ENCODE measurements at places on chromosomes 6 and 20.

- DNase-seq, result no peak
Measured at GRCh38 chr20:19956976-19957375, 60.2 kb upstream of the NAA20 start.

- DNase-seq, result no peak
Measured at GRCh38 chr6:11702089-11702488, 76.5 kb downstream of the ADTRP start.

DNA sequence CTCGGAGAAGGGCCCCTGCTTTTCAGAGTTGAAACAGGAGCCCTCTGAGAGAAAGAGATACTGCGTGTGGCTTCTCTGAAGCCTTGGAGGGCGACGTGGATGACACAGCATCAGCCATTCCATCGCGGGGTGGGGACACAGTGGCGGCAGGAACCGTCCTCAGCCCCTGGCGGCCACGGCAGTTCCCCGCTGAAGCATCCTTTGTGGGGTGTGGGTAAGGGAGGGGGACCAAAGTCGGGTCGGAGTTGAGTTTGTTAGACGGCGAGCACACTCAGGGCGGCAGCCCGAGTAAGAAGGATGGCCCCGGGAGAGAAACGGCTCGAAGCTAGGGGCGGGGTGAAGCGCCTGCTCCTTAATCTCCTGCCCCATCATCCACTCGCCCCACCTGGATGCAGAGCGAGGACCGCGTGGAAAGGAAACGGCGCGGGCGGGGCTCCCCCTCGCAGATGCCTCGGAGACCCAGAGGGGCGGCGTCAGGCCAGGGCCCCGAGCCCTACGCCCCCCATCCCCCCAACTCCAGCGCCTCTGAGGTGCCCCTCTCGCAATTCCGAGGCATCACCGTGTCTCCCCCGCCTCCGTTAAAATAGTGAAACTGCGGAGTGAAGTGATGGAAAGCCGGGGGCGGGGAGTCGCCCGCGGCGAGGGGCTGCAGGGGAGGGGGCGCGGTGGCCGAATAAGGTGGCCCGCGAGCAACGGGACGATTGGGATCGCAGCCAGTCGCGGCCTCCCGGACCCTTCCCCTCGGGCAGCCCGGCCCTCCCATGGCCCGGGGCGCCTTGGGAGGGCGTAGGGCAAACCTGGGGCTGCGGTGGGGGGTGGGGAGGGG lies 796 bp upstream of the RREB1 start:
- peak; percentile 90 for DNase-seq

DNA sequence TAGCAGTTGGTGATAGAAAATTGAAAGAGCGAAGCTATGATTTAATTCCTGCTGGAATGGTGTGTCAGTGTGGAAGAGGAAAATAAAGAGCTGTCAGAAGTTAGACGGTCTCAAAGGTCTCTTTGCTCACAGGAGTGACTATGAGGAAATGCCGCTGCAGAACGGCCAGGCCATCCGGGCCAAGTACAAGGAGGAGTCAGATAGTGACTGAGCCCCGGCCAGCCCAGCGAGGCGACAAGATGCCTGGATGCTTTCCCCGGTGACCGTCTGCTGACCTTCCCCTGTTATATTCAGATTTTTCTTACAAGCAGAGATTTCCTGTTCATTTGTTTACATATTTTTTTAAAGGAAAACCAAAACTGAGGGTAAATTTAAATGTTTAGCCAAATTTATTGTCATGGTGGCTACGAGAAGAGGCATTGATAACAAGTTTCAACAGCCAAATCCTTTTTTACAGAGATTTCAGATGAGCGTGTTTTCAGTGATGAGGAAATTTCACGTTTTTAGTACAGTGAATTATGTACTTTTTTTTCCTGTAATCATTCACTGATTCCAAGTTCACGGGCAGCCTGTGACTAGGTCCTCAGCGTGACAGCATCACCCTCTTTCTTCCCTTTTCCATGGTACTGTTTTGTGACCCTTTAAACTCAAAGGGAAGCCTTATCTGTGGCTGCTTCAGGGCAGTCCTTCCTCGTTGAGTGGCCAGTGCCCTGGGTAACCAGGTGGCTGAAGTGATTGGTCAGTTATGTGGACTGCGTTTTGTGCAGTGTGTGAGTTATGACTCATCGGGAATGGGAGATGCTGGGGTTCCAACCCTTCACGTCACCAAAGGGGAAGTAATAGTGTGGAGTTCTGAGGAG lies 12.6 kb downstream of the DYNLT1 start:
- DNase-seq, result no peak

DNA sequence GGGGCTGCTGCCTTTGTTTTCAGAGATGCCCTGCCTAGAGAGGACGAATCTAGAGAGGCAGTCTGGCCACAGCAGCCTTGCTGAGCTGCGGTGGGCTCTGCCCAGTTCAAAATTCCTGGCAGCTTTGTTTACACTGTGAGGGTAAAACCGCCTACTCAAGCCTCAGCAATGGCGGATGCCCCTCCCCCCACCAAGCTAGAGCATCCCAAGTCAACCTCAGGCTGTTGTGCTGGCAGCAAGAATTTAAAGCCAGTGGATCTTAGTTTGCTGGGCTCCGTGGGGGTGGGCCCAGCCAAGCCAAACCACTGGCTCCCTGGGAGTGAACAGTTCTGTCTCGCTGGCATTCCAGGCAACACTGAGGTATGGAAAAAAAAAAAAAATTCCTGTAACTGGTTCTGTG lies 970.9 kb downstream of the TBC1D32 start:
- DNase-seq, result no peak

GRCh38 chr6:13918686-13919250 lies 6.0 kb upstream of the RNF182 start:
- no peak for DNase-seq

- DNase-seq, result no peak
Measured at GRCh38 chr20:46485431-46485830, 27.9 kb downstream of the ZNF334 start.

DNA sequence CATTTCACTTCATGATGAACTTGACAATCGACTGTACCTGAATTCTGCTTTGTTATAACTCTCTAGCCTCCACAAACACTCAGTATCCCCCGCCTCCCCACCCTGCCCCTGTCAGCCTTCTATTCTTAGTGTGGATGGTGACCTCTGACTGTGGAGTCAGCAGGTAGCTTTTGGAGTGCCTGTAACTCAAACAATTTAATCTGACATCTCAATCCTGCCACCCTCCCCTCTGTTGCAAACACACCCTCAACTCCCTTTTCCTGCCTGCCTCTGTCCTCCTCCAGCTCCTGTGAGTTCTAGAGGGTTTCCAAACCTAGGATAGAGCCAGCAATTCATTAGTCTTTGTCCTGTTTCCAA lies 20.3 kb downstream of the DAAM2 start:
- no peak for DNase-seq

- DNase-seq, result no peak
Measured at GRCh38 chr6:106397431-106397830, 36.9 kb downstream of the CRYBG1 start.

GRCh38 chr20:63344616-63345327 lies 16.4 kb downstream of the CHRNA4 start:
- DNase-seq, result peak; percentile 56

GRCh38 chr20:63740070-63740626 lies 572 bp downstream of the SLC2A4RG start:
- peak; percentile 92 for DNase-seq

- DNase-seq, result no peak
Measured at GRCh38 chr20:57980506-57980905, 247.9 kb downstream of the ANKRD60 start.

Data from spleen (tissue), 13 donors.